IMR-90 (cell line): ENCODE measurements at places on chromosomes 11 and 22. TPM values are rescaled to one million over a fixed set of nuclear protein-coding genes. Genes with fewer than 3 reads are reported as not detected.

DNA sequence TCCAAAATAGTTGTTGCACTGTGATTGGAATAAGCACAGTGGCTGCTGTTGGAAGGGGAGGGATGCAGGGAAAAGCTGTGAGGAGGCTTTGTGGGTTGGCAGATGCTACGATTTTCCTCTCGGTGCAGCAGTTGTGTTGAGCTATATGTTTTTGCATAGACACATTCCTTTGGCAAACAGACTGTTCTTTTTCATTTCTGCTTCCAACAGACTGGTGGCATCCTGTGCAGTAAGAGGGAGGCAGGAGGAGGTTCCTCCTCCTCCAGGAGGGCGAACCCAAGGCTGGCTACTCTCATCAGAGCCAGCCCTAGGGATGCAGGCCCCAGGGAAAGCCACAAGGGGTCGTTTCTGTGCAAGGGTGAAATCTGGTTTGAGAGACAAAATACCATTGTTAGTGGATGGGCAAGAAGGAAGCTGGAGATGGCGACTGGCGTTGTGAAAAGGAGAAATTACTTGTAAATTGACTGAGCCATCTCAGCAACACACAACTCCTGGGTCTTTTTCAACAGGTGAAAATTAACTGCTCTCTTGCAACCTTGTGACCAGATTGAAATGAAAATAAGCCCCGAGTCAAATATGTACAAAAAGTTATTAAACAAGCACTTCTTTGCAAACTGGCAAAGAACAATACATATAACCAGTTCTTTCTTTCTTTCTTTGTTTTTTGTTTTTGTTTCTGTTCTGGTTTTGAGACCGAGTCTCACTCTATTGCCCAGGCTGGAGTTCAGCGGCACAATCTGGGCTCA is 26.5 kb upstream of the UBASH3B start:
- peak; percentile 77 for DNase-seq

DNA sequence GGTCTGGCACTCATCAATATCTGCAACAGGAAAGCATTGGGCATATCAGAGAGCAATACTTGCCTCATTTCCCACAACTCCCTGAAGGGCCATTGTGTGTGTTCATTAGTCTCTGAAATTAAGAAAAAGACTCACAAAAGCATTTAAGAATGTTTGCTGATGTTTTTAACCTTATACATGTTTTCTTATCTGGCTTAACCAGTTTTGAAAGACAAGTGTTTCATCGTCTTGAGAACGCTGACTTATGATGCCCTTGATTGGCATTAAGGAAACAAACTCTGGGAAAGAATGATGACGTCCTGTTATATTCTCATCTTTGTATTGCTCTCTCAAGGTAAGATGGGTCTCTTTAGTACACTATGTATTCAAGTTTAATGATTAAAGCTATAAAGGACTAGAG is 32.0 kb downstream of the SCUBE2 start:
- DNase-seq = no peak

- no peak for DNase-seq
These were observed 151.3 kb upstream of the ZBED5 start for GRCh38 chr11:11009179-11009578.

- DNase-seq = no peak
These were observed 397.0 kb downstream of the ETS1 start for GRCh38 chr11:128190312-128190711.

DNA sequence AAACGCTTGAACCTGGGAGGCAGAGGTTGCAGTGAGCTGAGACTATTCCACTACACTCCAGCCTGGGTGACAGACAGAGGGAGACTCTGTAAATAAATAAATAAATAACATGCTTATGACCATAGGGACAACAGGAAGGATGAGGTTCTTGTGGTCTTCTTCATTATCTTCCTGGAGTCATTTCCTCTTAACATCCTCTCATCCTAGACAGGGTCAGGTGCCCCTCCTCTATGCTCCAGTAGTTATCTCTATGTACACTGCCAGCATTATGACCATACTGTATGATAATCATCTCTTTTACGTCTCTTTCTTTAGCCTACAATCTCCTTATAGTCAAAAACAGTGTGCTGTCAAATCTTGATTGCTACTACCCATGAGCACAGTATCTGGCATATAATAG is 17.7 kb downstream of the RAB30 start:
- no peak for DNase-seq

GRCh38 chr22:39350757-39351688 is 1.2 kb downstream of the SYNGR1 start:
- no peak for DNase-seq

DNA sequence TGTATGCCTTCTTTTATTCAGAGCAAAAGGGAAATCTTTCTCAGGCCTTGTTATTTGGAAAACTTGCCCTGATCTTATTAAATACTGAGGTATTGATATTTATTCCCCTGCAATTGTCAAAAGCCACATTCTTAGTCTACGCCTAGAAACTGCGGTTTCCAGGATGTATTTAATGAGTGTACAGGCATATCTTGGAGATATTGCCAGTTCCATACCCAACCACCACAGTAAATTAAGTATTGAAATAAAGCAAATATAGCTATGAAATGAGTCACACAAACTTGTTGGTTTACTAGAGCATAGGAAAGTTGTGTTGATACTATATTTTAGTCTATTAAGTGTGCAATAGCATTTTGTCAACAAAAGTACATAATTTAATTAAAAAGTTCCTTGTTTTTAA is 152.7 kb upstream of the CCDC179 start:
- DNase-seq = no peak

DNA sequence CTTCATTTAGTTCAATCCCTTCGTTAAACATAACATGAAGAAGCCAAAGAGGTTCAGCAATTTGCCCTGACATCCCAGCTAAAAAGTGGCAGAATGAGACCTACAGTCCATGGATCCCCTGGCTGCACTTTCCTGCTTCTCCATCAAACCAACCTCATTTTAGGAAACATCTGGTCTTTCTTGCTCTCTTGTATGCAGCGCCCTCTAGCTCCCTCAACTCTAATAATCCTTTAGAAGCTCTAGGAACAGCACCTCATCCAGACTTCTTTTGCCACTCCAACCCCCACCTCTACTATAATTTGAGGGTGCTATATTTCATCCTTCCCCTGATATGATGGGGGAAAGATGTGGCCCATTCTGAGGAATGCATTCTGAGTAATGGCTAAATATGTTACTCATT is 7.4 kb downstream of the CNTF start:
- peak; percentile 71 for DNase-seq

GRCh38 chr22:42742940-42743339 is 22.3 kb upstream of the A4GALT start:
- DNase-seq = no peak

The DNAJC24 gene
- total RNA-seq = 8.2 and 16.1 TPM in 2 replicates

The FOLR3 gene
- total RNA-seq = 0.36 TPM in 1 of 2 replicates, not detected in the other

The PARVA gene
- total RNA-seq = 65.2 and 65.8 TPM in 2 replicates

The CARNS1 gene
- under 0.01 TPM in 2 replicates for total RNA-seq
